ENCODE measurements at places on chromosomes 3 and 15. TPM values are rescaled to one million over a fixed set of nuclear protein-coding genes. Genes with fewer than 3 reads are reported as not detected.

Gene GREM1
- total RNA-seq: not detected

Gene CHRFAM7A
- 0.33 TPM for total RNA-seq

Gene DNAH12
- under 0.01 TPM for total RNA-seq

Gene KBTBD12
- not detected for total RNA-seq

Gene PLCB2
- total RNA-seq: 0.59 TPM

Gene MST1R
- 62.2 TPM for total RNA-seq

Gene ONECUT1
- total RNA-seq: not detected

Gene IDH3A
- total RNA-seq: 101 TPM

Gene RLBP1
- total RNA-seq: 0.17 TPM

Gene CPB1
- not detected for total RNA-seq

Gene LMAN1L
- total RNA-seq: not detected

Gene THPO
- not detected for total RNA-seq

Gene BSN
- total RNA-seq: under 0.01 TPM

Gene TUSC7
- not detected for total RNA-seq

Gene SUSD5
- 0.33 TPM for total RNA-seq

Gene LDHAL6B
- not detected for total RNA-seq

Gene CCRL2
- not detected for total RNA-seq

Gene FAM81A
- 2.9 TPM for total RNA-seq

Gene FILIP1L
- 8.5 TPM for total RNA-seq

Gene RAB7A
- 76.7 TPM for total RNA-seq

Gene ACOX2
- total RNA-seq: not detected

Gene ARMC8
- total RNA-seq: 35.1 TPM

Gene TMEM212
- not detected for total RNA-seq

Gene GOLGA8O
- 0.40 TPM for total RNA-seq

Gene ZNF660
- total RNA-seq: 0.51 TPM

Gene C3orf70
- under 0.01 TPM for total RNA-seq
